ENCODE measurements at places on chromosomes 7 and 10. TPM values are rescaled to one million over a fixed set of nuclear protein-coding genes. Genes with fewer than 3 reads are reported as not detected.

AKR1E2 gene
- 9.2 TPM for total RNA-seq

FAM241B gene
- 10.7 TPM for total RNA-seq

IKZF1 gene
- total RNA-seq: 479 TPM

CAMK2B gene
- total RNA-seq: not detected

TWIST1 gene
- not detected for total RNA-seq

- H3K27me3 ChIP-seq: no peaks in the 10 kb centered on the region
- H3K27ac ChIP-seq: no peak overlapping the region
- H3K4me3 ChIP-seq: no peak overlapping the region
- DNase-seq: no peak
- no peaks in the 10 kb centered on the region for H3K36me3 ChIP-seq
- H3K4me1 ChIP-seq: no peaks in the 10 kb centered on the region
Measured at GRCh38 chr10:103120977-103121735, 71.9 kb downstream of the NT5C2 start.

- H3K27ac ChIP-seq: no peak overlapping the region
- DNase-seq: no peak
- H3K27me3 ChIP-seq: no peaks in the 10 kb centered on the region
- H3K4me1 ChIP-seq: peaks cover 65% of the 10 kb centered on the region
- H3K4me3 ChIP-seq: no peak overlapping the region
- H3K36me3 ChIP-seq: peaks cover 5% of the 10 kb centered on the region
Measured at GRCh38 chr7:17307969-17308648, 9.7 kb downstream of the AHR start.

DNA sequence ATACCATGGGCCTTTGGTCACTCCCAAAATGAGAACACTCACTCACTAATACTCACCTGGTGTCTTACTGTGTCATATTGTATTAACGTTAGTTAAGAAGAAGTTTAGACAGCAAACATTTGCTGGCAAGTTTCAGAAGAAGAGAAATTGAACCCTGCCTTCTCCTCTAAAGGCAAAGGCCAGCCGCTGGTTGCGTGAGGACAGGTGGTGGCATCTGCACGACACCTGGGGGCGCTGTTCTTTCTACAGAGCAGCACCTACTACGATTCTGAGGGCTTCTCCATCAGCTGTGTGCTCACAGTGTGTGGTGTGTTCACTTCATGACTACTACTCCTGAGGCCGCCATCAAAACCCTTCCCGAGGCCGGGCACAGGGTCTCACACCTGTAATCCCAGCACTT is 17.9 kb upstream of the CLEC2L start:
- no peaks in the 10 kb centered on the region for H3K36me3 ChIP-seq
- no peaks in the 10 kb centered on the region for H3K4me1 ChIP-seq
- H3K27me3 ChIP-seq: no peaks in the 10 kb centered on the region
- no peak overlapping the region for H3K27ac ChIP-seq
- no peak overlapping the region for H3K4me3 ChIP-seq

GRCh38 chr7:130275826-130276297 is 9.2 kb downstream of the CPA2 start:
- H3K27me3 ChIP-seq: no peaks in the 10 kb centered on the region
- no peak overlapping the region for H3K4me3 ChIP-seq
- no peaks in the 10 kb centered on the region for H3K36me3 ChIP-seq

DNA sequence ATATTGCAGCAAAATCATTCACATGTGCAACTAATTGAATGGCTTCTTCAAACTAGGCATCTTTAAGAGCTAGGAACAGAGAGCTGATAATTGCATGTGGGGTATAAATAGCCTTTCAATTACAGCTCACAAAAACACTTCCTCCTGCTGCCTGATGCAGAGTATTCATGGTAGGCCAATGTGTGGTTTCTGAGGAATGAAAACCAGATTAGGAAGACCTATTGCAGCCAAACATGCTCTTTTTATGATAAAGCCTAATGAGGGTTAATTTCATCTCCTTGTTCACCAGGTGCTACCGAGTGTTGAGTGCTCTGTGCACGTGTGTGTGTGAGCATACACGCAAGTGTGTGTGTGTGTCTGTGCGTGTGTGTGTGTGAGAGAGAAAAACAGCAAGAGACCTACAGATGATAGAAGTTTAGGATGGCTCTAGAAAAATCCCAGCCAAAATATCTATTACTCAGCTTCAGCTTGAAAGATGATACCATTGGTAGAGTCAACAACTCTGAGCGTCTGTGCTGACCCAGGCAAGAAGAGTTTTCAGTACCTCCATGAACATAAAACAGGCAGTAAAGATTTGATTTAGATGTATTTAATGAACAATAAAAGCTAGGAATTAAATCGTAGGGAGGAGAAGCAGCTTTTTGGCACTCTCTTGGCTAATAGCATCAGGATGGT is 448.5 kb upstream of the ANKRD30A start:
- no peaks in the 10 kb centered on the region for H3K4me1 ChIP-seq
- DNase-seq: no peak
- no peak overlapping the region for H3K27ac ChIP-seq
- H3K4me3 ChIP-seq: no peak overlapping the region
- no peaks in the 10 kb centered on the region for H3K27me3 ChIP-seq
- no peaks in the 10 kb centered on the region for H3K36me3 ChIP-seq

DNA sequence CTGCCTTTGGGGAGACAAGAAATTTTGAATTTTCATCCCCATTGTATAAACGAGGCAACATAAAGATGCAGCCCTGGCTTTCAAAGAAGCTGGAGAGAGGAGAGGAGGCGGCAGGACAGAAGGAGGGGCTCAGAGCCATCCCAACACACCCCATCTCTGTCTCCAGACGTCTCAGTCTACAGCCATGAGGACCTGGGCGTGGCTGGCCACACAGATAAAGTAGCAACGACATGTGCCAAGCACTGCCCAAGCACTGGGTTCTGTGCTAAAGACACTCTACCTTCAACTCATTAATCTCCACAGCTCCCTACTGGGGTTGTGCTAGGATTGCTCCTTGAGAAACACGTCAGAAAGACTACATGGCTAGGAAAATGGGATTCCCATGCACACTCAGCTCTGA is 65.2 kb downstream of the DLG5 start:
- DNase-seq: no peak
- no peaks in the 10 kb centered on the region for H3K4me1 ChIP-seq
- no peaks in the 10 kb centered on the region for H3K27me3 ChIP-seq
- no peaks in the 10 kb centered on the region for H3K36me3 ChIP-seq
- H3K4me3 ChIP-seq: no peak overlapping the region

GRCh38 chr10:119343011-119343601 is 135.7 kb downstream of the GRK5 start:
- H3K36me3 ChIP-seq: no peaks in the 10 kb centered on the region
- H3K27ac ChIP-seq: no peak overlapping the region
- no peaks in the 10 kb centered on the region for H3K4me1 ChIP-seq
- DNase-seq: no peak
- no peak overlapping the region for H3K4me3 ChIP-seq

DNA sequence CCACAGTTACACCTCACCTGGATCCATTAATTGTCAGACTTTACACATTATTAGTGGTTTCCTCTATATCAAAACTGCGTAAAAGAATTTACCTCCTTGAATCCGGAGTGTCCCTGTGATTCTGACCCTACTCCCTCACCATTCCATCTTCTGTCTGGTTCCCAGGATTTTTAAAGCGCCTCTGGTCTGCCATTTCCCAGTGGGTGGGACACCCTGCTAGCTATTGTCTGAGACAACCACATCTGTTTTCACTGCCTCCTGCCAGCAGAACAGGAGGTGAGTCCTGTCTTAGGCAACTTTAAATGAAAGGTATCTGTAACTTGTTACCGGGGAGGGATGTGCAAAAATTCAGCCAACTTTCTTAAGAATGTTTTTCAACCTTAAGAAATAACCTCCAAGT is 2.3 kb downstream of the MACROH2A2 start:
- peaks cover 16% of the 10 kb centered on the region for H3K27me3 ChIP-seq
- no peak overlapping the region for H3K4me3 ChIP-seq
- no peak for DNase-seq
- no peaks in the 10 kb centered on the region for H3K36me3 ChIP-seq
- H3K4me1 ChIP-seq: no peaks in the 10 kb centered on the region
- no peak overlapping the region for H3K27ac ChIP-seq

DNA sequence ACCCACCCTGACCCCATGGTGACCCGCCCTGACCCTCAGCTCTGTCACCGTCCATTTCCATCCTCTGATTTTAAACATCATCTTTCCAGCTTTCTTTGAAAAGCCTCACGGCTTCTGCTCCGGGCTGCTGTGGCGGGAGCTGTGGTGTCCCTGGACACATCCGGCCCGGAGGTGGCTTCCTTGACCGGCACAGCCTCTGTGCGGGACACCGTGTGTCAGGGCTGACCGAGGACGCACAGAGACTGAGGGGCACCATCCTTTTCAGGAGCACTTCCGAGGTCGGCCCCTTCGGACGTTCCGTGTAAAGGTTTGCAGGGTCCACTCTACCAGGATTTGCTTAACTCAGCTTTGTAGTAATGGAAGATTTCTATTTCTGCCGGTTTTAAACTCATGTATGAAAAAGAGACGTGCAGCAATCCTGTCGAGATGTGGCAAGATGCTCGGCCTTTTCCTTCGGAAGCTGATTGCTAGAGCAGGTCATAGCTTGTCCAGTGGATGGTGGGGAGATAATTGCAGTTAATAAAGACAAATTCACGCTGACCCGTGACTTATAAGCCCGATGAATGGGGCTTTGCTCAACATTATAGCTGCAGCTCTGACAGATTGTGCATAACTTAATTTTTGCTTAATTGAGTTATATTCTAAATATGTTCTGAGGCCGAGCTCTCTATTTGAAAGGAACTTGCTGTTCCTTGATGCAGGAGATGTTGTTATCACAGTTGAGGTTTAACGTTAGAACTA is 54.4 kb upstream of the CFAP46 start:
- no peak for DNase-seq
- no peaks in the 10 kb centered on the region for H3K27me3 ChIP-seq
- H3K36me3 ChIP-seq: no peaks in the 10 kb centered on the region
- H3K4me3 ChIP-seq: no peak overlapping the region
- no peaks in the 10 kb centered on the region for H3K4me1 ChIP-seq

- no peak overlapping the region for H3K27ac ChIP-seq
- no peak overlapping the region for H3K4me3 ChIP-seq
- DNase-seq: no peak
- H3K27me3 ChIP-seq: no peaks in the 10 kb centered on the region
- H3K36me3 ChIP-seq: no peaks in the 10 kb centered on the region
- H3K4me1 ChIP-seq: no peaks in the 10 kb centered on the region
Measured at GRCh38 chr10:1625079-1625478, 112.2 kb downstream of the ADARB2 start.

- H3K4me1 ChIP-seq: peaks cover 5% of the 10 kb centered on the region
- H3K4me3 ChIP-seq: no peak overlapping the region
- H3K36me3 ChIP-seq: no peaks in the 10 kb centered on the region
- no peak for DNase-seq
Measured at GRCh38 chr7:18357691-18358090, 137.9 kb upstream of the HDAC9 start.

Measured in CD4-positive, alpha-beta memory T cell (primary cell).